T follicular helper cell (primary cell): ENCODE measurements at places on chromosomes 13 and 19.

- DNase-seq: no peak
Measured at GRCh38 chr13:28489524-28489931, 5.4 kb downstream of the FLT1 start.

GRCh38 chr13:105678072-105678471 lies 857.4 kb downstream of the EFNB2 start:
- no peak for DNase-seq

- DNase-seq: no peak
Measured at GRCh38 chr13:93775507-93776108, 549.0 kb downstream of the GPC6 start.

DNA sequence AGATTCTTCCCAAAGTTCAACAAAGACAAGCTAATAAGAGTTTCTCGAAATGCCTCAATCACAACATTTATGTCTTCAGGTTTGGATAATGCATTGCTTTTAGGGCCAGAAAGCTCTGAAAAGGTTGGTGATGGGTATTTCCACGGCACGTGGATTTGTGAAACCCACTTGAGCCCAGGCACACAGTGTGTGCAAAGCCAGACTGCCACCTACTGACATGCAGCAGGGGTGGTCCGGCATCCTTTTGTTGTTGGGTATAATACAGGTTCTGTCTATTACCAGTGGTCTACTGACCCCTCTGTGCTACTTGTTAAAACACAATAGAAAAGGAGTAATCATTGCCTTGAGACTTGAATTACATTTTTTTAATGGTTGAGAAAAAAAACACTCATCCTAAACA lies 225.6 kb downstream of the RAP2A start:
- no peak for DNase-seq

DNA sequence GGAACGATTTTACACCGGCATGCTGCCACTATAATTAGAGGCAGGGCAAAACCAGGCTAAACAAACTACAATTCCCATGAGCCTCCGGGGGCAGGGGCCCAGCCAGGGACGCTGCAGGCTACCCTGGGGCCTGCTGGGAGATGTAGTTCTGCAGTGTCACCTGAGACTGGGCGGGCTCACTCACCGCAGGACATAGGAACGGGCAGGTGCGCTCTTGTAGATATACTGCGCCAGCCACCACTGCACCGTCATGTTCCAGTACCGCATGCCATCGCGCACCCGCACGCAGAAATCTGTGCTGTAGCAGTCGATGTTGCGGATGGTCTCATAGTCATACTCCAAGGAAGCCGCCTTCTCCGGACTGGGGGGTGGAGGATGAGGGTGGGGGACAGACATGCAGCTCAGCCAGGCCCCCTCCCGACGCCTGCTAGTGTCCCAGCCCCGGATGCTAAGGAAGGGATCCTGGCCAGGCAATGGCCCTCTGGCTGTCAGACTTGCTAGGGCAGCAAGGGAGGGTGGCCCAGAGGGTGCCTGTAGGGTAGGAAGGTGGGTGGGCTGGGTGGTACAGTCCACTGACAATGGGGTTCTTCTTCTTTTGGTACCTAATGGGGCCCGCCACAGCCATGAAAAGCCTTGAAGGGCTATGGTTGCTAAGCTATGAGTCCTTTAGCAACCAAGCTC lies 5.8 kb upstream of the TMC4 start:
- no peak for DNase-seq

GRCh38 chr13:64884976-64885375 lies 2345.2 kb downstream of the PCDH9 start:
- DNase-seq: no peak

DNA sequence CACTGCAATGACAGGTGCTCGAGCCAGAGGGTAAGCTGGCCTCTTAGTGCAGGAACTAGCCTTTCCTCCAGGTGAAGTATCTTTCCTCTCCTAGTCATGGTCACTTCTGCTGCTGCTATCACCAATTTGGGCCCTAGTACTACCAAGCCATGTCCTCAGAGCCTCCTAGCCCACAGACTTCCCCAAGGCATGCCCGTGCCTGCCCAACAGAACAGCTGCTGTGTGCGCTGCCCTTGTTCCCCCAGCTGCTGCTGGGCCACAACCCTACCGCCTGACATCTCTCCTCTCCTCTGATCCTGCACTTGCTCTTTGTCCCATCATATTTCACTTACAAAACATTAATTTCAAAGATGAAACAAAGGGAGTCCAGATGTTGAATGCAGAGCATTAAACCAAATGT lies 168.5 kb upstream of the FREM2 start:
- DNase-seq: no peak

- DNase-seq: no peak
Measured at GRCh38 chr19:8361921-8362793, 1.8 kb upstream of the ANGPTL4 start.

DNA sequence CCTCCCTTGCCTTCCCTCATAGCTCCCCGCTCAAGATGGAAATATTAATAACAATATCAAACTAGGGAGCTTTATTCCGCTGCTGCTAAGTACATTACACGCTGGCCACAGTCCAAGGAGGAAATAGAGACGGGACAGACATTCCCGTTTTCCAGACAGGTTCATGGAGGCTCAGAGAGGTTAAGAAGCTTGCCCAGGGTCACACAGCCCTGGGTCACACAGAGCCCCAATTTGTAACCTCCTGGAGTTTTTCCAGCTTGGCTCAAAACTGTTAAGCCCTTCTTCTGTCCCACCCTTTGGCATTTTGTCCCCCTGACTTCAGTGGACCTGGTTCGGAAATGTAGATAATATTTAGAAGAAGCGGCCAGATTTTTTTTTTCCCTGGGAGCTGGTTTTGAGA lies 2.0 kb downstream of the BICRA start:
- DNase-seq: no peak

GRCh38 chr13:59345311-59345710 lies 818.4 kb downstream of the DIAPH3 start:
- DNase-seq: no peak

- DNase-seq: no peak
Measured at GRCh38 chr19:34282611-34283519, 28.5 kb downstream of the GARRE1 start.

DNA sequence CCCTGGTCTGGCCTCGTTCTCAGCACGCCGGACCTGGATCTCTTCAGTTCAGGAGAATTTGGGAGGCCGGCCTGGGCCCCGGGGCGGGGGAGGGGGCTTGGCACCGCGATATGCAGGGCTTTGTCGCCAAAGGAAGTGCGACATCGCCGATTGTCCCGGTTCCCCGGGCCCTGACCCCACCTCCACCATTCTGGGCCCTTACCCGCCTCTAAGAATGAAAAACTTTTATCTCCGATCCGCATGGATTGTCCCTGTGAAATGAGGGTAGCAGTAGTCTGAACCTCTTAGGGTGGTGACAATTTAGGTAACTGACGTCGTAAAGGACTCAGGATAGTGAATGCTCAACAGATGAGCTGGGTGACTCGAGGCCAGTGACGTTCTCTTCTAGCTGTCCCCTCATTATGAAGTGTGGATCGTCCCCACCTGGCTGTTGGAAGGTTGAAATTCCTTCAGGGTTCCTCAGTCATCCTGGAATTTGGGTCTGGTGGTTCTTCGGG lies 650 bp downstream of the DDA1 start:
- DNase-seq: no peak

DNA sequence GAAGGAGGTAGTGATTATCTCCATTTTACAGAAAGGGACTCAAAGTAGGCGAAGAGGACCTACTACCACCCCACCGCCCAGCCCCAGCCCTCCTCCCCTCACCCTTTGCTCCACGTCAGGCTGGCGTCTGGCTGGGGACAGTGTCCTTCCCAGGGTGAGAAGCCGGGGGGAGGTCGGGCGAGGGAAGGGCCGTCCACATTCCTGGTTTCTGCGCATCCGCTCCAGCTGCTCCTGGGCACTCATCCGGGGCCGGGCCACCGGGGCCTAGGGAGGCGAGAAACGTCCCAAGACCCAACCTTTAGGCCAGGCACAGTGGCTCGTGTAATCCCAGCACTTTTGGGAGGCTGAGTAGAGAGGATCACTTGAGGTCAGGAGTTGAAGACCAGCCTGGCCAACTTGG lies 4.8 kb upstream of the HSD17B14 start:
- DNase-seq: no peak

DNA sequence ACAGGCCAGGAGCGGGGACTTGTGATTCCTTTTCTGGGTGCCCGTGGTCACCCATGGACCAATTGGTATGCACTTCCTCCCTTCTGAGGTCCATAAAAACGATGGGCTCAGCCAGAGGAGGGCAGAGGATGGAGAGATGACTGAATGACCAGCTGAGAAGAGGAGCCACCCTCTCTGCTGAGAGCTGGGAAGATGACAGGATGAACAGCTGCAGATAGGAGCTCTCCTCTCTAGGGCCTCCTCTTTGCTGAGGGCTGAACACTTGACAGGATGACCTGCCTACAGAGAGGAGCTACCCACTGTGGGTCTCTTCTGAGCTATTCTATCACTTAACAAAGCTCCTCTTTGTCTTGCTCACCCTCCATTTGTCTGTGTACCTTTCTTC lies 4.1 kb downstream of the IGFL4 start:
- no peak for DNase-seq

DNA sequence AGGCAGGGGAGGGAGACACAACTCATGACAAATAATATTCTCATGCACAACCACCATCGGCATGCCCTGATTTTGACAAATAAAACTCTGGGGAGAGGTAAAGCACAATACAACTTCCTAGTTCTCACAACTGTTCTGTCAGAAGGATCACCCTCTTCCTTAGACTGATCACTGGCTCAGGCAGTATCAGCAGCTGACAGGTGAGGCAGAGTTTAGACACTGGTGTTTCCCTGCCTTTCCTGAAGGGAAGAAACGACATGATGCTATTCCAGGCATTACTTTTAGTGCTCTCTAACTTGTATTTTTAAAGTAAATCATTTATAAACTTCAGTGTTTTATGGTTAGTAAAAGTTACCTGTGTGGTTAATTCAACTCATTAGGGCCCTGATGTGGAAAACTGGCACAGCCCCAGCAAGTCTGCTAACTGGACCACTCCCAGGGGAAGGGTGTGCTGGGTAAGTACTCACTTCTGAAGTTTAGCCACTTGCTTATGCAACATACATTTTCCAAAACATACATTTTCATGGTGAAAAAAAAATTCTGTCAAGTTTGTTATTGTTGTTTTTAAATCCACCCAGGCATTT lies 82.8 kb downstream of the CRYL1 start:
- DNase-seq: no peak

GRCh38 chr19:30070198-30070967 lies 128.3 kb downstream of the URI1 start:
- no peak for DNase-seq

GRCh38 chr19:2047076-2047448 lies 4.0 kb downstream of the MKNK2 start:
- DNase-seq: no peak

GRCh38 chr13:110894086-110894485 lies 20.8 kb downstream of the ANKRD10 start:
- no peak for DNase-seq

- no peak for DNase-seq
Measured at GRCh38 chr13:73215823-73216222, 157.0 kb downstream of the KLF5 start.
